Posterior cingulate gyrus (tissue), 11 donors: ENCODE measurements at places on chromosomes 3 and 15.

DNA sequence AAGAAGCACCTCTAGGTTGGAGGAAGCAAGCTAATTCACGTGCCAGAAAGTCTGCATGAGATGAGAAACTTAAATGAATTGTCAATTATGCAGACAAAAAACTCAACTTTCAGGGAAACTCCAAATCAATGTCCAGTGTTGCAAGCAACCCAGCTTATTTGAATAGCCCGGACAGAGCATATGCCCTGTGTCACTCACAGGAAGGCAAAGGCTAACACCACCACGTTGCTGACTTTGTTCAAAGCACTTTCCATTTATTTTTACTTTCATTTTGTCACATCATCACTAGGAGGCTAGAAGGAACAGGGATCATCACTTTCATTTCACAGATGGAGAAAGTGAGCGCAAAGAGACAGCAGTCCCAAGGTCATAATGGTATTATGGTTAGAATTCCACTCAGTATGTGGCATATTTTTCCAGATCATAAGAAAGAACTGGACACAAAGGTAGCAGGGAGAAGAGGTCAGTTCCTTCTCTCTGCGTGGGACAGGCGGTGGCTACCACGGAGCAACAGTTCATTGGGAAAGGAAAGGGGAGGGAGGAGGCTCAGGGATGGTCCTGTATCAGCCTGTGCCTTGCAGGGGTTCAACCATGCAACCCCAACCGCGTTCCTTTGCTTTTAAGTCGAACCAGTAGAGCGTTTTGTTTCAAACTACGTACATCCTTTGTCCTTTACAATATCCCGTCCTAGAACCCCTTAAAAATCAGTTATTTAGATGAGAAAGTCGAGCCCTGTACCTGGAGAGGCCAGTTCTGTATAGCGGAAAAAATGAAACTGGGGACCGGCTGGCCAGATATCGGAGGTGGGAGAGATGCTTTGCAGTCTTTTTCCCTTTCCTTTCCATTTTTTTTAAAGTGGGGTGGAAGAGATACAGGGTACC lies 1.1 kb downstream of the HEG1 start:
- DNase-seq, result no peak

DNA sequence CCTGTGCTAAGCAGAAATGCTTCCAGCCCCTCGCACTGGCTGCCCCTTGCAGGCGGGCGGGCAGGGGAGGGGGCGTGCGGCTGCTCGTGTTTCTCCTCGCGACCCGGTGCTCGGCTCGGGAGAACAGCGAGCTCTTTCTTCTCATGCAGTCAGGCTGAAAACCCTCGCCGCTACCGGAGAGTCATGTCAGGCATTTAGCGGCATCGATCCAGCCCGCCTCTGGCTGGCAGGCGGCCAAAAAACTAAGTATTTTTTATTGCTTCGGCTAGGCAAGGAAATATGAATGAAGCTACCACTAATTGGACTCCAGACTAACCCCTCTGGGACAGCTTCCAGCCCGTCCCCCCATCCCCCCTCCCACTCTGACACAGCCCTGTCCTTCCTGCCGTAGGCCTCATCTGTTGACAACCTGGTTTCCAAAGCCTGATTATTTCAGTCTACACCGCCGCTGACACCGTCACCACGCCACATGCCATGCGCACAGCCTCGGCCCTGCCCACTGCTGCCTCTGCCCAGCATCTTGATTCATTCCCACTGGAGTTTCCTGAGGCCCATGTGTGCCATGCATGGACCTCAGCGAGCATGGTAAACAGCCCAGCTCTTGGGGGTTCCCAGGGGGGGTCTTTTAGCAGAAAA lies 35.3 kb downstream of the TLE3 start:
- peak; percentile 52 for DNase-seq

DNA sequence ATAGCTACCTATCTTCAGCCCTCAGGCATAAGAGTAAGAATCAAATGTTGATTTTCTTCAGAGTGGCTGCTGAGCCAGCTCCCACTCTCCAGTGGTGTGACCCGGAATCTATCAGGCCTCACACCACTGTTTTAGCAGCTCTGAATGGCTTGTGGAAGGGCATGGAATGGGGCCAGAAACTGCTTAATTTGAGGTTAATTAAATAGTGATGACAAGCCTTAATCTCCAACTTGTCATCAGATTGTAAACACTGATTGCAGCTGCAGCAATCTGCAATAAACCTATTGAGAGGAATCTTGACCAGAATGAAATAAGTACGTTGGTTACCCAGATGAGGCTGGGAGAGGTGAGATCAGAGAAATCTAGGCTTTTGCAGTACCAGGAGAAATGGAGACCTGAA lies 317.4 kb downstream of the FHIT start:
- no peak for DNase-seq

- no peak for DNase-seq
Measured at GRCh38 chr3:196694202-196694638, 17.8 kb downstream of the CEP19 start.

DNA sequence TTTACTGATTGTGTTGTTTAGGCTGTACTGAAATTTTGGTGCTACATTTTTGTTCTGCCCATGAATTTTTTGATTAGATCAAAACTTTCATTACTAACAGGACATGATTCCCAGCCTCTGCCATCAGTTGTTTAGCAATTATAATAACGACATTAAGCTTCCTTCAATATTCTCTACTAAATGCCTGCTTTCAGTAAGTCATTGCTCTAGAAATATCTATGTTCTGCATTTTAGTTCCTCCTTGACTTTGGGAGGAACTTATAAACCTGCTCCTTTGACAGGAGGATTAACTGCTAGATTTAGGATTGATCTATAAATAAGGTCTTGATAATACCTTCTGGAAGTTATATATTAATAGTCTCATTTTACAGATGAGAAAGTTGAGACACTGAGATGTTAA lies 269.1 kb downstream of the RAP2B start:
- DNase-seq, result no peak

DNA sequence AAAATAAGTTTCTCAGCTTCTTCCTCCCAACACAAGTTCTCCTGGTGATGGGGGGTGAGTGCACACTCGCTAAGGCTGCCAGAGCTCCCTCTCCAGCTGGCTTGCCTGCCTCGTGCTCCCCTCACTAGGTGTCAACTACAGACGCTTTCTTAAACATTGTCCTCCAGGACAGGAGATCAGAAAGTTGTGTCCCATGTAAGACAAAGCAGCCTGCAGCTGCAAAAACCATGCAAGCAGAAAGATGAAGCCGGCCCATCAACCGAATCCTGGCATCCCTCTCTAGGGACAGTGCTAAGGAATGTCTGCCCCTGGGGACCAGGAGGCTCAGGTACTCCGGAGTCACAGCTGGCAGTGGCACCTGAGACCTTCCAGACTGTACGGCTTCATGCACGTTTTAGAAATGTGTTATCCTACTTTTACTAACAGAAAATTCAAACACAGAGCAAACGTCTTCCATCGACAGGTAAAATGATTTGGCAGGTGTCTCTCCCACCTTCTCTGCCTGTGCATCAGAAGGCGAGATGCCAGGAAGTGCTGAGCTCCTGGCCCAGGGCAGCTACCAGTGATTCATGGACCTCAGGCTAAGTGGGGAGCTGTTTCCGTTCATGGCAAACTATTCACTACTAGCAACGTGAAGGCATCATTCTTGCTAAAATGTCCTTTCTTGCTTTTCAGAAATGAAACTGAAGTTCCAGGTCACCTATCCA lies 246.1 kb downstream of the ADAMTS17 start:
- no peak for DNase-seq

GRCh38 chr3:94643400-94643799 lies 580.5 kb downstream of the NSUN3 start:
- DNase-seq, result no peak

DNA sequence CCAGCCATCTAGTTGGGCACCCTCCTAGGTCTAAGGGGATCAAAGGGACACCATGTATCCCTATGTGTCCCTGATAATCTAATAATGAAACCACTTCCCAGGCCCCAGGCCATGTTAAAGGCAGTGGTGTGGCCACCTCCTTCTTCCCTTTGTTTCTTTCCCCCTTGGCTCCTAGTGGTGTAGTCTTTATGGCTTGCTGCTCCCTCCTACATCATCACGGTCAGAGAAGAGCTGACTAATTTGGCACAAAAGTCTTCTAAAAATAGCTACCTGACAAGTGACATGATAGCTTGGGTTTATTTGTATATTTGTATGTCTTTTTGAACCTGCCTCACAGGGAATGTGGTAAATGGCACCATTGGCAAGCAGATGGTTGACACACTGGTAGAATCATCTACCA lies 131.0 kb upstream of the CHRM5 start:
- DNase-seq, result no peak
